ENCODE measurements at places on chromosomes 3 and 15.

DNA sequence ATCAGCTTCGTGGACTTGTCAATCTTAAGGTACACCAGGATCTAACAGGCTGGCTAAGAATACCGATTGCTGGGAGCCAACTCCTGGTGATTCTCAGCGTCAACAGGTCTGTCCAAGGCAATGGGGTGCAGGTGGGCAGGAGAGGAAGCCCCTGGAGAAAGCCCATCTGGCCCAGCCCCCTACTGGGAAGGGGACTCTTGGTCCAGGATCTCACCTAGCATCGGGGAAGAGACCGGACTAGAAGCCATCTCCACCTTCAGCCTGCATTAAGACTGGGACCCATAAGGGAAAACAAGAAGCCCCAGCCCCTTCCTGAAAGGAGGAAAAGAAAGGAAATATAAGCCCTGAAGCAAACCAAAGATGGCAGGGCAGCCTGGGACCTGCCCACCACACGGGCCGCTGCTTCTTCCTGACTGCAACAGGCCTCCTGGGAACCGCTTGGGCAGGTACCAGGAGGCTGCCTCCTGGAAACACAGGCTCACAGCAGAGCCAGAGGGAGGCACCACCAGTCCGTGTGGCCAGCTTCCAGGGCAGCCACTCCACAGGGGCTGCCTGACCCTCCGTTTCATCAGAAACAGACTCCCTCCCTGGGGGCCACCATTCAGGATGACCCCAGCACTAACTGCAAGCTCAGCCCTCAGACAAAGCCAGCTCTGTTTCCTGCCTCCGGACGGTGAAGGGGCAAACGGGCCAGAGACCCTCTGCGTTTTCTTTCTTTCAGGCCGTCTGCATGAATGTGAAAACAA lies 100.2 kb downstream of the LRIG1 start:
- no peak for DNase-seq

DNA sequence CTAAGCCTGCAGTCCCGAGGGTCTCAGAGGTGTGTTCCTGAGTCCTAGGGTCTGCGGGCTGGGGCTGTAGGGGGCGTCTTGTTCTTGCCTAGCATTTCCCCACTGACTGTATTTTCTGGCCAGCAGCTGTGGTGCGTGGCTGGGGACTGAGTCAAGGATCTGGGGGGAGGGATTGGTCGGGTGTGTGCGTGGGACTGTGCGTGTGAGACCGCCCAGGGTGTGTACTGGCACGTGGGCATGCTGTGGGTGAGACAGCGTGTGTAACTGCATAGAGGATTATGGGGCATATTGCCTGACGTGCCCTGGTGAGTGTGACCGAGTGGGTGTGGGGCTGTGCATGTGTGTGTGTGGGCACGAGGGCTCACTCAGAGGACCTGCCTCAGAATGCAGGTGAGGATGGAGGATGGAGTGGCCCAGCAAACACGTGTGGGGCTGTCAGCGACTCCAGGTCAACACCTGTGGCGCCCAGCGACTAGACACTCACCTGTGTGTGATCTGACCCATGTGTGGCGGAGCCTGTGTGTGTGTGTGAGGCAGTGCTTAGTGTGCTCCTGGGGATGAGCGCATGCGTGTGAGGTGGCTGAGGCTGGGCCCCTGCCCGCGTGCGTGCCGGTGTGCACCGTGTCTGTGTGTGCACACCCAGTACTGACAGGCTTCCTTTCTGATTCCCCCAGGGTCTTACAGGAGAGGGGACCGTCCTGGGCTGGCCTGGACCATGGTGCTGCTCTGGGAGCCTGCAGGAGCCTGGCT lies 20.9 kb downstream of the FBLN2 start:
- no peak for DNase-seq

DNA sequence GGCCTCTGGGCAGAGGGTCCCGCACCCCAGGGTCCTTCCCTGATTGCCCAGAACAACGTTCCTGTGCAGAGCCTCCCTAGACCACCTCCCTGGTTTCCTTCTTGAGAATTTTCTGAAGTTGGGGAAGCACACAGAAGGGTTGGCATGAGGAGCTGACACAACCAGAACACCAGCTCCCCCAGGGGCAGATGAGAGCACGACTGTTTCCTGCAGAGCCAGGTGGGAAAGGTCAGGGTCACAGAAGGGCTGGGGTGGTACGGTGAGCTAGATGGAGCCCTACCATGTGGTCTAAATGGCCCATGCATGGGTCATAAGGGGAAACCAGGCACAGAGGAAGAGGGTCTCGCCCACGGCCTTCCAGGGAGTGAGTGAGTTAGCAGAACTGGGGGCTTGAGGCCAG lies 10.4 kb downstream of the PPCDC start:
- no peak for DNase-seq

- peak; percentile 86 for DNase-seq
Observed at GRCh38 chr3:45938864-45939263, 4.4 kb upstream of the CXCR6 start.

GRCh38 chr3:195524171-195524896 lies 18.8 kb downstream of the PPP1R2 start:
- DNase-seq, result peak; percentile 22

- no peak for DNase-seq
Observed at GRCh38 chr3:113179235-113179824, 32.0 kb upstream of the BOC start.

- no peak for DNase-seq
Observed at GRCh38 chr3:88112289-88112688, 37.5 kb upstream of the C3orf38 start.
